Naive thymus-derived CD8-positive, alpha-beta T cell (primary cell): ENCODE measurements at places on chromosomes 1 and 21. TPM values are rescaled to one million over a fixed set of nuclear protein-coding genes. Genes with fewer than 3 reads are reported as not detected.

The RAB7B gene
- total RNA-seq = not detected

The HNRNPR gene
- total RNA-seq = 120 TPM

The SLC30A2 gene
- total RNA-seq = not detected

The MRPL20 gene
- 162 TPM for total RNA-seq

The NBPF9 gene
- total RNA-seq = 58.3 TPM

The FMO1 gene
- not detected for total RNA-seq

The MIS18A gene
- total RNA-seq = 10.8 TPM
